ENCODE measurements at places on chromosomes 1 and 21.

DNA sequence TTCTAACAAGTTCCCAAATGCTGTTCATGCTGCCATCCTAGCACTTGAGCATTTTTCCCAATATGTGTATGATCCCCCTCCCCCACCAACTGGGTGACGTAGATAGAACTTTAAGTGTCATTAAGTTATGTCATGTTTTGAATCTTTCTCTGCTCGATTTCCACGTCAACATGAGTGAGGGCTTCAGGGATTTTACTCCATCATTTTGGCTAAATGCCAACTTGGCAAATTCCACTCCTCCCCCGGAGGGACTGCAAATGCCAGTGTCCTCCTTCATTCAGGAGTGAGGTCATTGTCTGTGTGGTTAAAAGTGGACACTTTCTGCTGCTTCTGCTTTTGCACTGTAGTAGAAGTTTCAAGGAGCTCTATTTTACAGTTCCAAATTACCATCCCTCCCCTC lies 201.7 kb downstream of the FGGY start:
- no peak for DNase-seq

DNA sequence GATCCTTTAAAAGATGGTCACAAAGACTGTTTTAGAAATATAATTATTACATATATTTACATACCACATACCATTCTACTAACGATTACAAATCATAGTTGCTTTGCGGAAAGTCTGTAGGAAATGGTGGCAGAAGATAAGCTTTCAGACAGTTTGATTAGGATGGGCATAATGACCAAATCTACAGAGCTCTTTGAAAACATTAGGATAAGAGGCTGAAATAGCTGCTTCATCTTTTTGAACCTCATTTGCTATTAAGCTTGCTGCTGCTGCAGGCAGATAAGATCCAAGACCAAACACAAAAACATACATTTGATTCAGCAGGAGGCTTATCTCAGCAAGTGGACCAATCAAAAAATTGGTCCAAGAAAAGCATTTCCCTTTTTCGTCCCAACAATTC lies 47.1 kb downstream of the DDAH1 start:
- DNase-seq: no peak

DNA sequence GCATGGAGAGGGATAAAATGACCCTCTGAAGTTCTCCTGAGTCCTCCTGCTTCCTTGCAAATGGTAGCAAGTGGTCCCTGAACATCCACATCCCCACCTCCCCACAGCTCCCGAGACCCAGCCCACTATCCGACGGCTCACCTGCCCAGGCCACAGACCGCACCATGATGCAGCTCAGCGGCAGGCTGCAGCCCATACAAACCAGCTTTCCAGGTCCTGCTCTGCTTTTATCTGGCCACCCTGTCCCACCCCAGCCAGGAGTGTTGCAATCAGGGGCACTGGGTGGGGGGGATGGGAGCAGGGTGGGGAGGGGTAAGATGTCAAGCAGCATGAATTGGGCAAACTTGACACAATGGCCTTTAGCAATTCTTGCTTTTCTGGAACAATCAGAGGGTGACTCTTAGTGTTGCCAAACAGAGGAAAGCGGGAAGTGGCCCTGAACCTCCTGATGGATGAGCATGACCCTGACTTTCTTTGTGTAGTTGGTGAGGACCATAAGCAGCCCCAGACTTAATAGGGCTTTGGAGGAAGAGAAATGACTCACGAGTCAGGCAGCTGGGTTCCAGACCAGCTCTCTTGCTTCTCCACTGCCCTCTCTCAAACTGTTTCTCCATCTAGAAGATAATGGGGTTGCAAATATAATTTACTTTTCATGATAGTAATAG lies at the start of gene CHIT1:
TSS of gene CHIT1 (minus strand) at position 203 of the 665 bp plus-strand sequence. CDS start at position 166, 37 bp downstream.
- no peak for DNase-seq

GRCh38 chr1:61284248-61284854 lies 202.0 kb downstream of the NFIA start:
- DNase-seq: no peak

- no peak for DNase-seq
Measured at GRCh38 chr1:52296345-52296744, 69.7 kb downstream of the CC2D1B start.

DNA sequence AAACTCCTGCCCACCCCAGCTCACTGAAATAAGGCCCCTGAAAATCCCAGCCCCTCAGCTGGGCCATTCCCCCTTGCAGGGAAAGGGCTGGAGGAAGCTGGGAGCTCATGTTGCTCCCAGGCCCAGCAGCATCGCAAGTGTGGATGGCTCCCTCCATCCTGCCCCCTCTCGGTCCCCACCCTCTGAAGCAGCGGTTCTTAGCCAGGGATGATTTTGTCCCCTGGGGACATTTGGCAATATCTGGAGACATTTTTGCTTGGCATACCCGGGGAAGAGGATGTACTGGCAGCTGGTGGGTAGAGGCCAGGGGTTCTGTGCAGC lies 56.8 kb downstream of the PSMG1 start:
- no peak for DNase-seq

DNA sequence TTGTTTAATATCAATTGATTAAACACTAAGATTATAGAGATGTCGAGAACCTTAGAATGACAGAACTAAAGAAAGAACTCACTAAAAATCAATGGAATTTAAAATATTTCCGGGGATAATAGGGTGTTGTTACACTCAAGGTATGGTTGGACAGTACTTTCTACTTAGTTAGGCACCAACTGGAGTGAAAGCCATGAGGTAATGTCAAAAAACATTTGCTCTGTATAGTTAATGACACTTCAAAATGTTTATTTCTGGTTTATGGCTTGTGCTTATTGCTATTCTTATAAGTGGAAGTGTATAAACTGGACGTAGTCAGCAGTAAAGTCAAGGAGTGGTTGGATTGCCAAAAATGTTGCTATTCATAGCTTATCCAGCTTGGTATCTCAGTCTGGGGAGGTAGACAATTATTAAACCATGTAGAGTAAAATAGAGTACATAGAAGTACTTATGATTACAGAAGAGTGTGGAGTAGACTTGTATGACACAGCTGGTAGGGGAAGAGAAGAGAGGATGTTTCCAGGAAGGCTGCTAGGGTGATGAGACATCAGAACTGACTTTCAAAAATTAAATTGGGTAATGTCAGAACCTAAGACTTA lies 56.5 kb upstream of the BMP8A start:
- DNase-seq: no peak

GRCh38 chr1:30538226-30538992 lies 185.0 kb downstream of the MATN1 start:
- DNase-seq: no peak

GRCh38 chr1:240086726-240087125 lies 5.0 kb upstream of the FMN2 start:
- DNase-seq: no peak

All from NCI-H1048 (cell line).